ENCODE measurements at places on chromosomes 6 and 20.
A peak's percentile ranks its signal among the peaks of the same experiment; 100 is the strongest.

GRCh38 chr20:51391926-51392325 is 150.6 kb downstream of the NFATC2 start:
- H3K4me3 ChIP-seq = no peak overlapping the region
- no peaks in the 10 kb centered on the region for H3K27me3 ChIP-seq
- DNase-seq = no peak
- H3K36me3 ChIP-seq = peaks cover 67% of the 10 kb centered on the region
- no peak overlapping the region for H3K27ac ChIP-seq

DNA sequence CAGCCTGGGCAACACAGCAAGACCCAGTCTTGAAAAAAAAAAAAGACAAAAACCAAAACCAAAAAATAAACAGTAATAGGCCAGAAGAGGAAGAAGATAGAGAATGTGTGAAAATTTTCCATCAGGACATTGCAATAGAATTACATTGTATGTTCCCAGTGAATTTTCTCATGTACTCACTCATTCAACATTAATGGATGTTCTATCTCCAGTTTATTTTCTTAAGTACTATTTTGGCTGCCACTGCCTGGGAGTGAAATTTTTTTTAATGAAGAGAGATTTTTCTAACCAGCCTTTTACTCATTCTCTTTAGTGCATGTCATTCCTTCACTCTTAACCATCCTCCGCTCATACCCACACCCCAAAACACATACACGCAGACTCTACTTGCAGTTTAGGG is 282.8 kb downstream of the ALDH8A1 start:
- H3K36me3 ChIP-seq = no peaks in the 10 kb centered on the region
- H3K4me1 ChIP-seq = no peaks in the 10 kb centered on the region
- no peak for DNase-seq
- no peak overlapping the region for H3K4me3 ChIP-seq
- no peaks in the 10 kb centered on the region for H3K27me3 ChIP-seq

DNA sequence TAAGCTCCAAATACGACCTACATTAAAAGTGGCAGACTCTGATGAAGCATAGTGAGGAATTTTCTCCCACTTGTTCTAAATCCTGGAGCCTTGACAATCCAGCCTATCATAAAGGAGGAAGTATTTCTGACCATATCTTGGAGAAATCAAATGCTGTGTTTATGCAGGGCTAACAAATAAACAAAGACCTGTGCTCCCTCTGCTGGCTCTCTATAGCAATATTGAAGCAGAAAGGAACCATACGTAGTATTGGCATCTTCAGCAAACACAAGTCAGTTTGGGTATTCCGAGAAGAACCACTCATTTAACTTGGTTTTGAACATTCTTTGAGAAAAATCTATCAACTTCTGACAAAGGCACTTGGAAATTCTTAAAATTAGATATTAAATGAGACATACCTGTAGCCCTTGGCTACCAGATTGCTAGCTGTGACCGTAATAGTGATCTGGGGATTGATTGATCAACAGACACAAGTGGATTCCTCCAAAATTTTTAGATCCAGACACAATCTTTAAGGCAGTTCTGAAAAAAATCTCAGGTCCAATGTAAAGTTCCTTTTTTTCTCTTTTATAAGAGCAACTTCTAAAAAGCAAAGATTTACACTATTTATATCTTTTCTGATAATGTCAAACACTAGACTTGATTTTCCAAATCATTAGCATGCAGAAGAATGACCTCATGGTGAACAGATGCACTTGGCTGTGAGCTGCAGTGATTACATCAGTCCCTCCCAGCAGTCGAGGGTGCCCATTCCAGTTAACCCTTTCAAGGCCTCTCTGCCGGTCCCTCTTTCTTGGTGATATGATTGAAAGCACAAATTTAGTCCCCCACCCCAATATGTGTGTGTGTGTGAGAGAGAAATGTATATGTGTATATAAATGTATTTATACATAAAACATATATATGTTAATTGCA is 40.2 kb downstream of the INSM1 start:
- H3K36me3 ChIP-seq = peaks cover 10% of the 10 kb centered on the region
- no peaks in the 10 kb centered on the region for H3K4me1 ChIP-seq
- H3K27ac ChIP-seq = no peak overlapping the region
- no peaks in the 10 kb centered on the region for H3K27me3 ChIP-seq

DNA sequence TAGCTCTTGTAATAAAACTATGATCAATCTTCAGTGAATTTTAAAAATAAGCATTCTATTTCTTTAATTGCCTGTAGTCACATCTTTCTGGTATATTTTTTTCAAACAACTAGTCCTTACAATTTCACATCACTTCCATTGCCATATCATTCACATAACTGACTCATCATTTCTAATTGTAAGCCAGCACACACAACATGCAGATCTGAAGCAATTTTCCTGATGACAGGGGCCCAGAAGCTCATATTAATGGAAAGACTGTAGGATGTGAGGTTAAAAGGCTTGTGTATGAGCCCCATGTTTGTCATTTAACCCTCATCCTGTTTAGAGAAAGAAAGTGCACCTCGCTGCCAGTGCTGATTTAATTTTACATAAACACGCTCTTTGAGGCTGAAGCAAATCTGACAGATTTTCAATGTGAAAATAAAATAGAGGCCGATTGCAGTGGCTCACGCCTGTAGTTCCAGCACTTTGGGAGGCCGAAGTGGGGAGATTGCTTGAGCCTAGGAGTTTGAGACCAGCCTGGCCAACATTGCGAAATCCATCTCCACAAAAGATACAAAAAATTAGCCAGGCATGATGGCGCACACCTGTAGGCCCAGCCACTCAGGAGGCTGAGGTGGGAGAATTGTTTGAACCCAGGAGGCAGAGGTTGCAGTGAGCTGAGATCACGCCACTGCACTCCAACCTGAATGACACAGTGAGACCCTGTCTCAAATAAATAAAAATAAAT is 40.1 kb upstream of the LTV1 start:
- H3K36me3 ChIP-seq = peaks cover 31% of the 10 kb centered on the region
- DNase-seq = no peak
- H3K27me3 ChIP-seq = no peaks in the 10 kb centered on the region
- no peak overlapping the region for H3K27ac ChIP-seq
- no peak overlapping the region for H3K4me3 ChIP-seq

DNA sequence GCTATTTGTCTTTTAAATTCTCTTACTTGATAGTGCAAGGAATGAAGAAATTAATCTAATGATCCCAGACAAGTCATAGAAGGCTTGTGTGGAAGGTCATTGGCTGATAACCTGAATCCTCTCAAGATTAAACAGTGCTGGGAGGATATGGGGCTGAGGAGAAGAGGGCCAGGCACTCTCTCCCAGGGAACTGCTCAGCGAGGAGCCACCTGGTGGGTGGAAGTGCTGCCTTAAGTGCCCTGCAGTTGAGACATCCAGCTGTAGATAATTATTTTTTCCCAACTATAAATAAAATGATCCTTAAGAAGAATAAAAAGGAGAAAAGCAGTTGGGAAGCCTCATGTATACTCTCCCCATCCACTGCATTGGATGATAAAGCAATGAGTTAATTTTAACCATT is 47.9 kb downstream of the BTBD3 start:
- no peaks in the 10 kb centered on the region for H3K4me1 ChIP-seq
- H3K27ac ChIP-seq = no peak overlapping the region
- H3K36me3 ChIP-seq = no peaks in the 10 kb centered on the region
- no peaks in the 10 kb centered on the region for H3K27me3 ChIP-seq
- DNase-seq = no peak

DNA sequence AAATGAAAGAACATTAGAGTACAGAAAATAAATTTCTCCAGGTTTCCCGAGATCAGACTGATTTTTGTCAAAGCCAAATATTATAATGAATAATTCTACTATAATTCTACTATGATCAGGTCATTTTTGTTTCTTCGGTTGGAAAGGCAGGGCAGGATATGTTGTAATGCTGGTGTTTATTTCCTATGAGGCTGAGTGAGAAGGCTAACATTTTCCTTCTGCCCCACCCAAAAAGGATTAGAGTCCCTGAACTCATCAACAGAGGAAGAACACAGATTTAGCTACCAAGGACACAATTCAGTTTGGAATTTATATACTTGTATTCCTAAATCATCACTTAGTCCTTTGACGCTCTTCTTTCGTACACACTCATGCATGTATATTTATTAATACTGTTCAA is 318.9 kb downstream of the SYNE1 start:
- no peaks in the 10 kb centered on the region for H3K4me1 ChIP-seq
- peaks cover 4% of the 10 kb centered on the region for H3K27me3 ChIP-seq
- DNase-seq = no peak
- H3K4me3 ChIP-seq = no peak overlapping the region
- no peak overlapping the region for H3K27ac ChIP-seq
- H3K36me3 ChIP-seq = no peaks in the 10 kb centered on the region

- no peak overlapping the region for H3K4me3 ChIP-seq
- no peaks in the 10 kb centered on the region for H3K27me3 ChIP-seq
- no peak overlapping the region for H3K27ac ChIP-seq
- no peak for DNase-seq
- peaks cover 10% of the 10 kb centered on the region for H3K4me1 ChIP-seq
- no peaks in the 10 kb centered on the region for H3K36me3 ChIP-seq
These were observed 43.0 kb downstream of the VEGFA start for GRCh38 chr6:43812850-43813578.

DNA sequence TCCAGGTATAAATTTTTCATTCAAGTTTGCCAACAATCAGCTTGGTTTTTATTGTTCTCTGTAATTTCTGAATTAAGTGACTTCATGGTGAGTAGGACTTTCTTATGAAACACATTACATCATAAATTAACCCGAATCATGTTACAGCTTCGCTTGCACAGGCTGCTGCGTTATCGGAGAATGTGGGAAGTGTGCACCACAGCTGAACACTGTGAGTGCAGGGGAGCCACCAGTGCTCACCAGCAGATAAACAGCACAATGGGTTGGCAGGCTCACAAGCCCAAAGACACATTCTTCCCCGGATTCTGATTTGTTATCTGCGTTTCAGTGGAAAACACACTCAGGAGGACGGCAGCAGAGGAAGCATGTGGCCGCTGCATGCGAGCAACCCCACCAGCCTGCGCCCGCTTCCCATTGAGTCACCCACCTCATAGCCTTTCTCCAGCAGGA is 121.1 kb downstream of the GMDS start:
- no peak for DNase-seq
- H3K36me3 ChIP-seq = no peaks in the 10 kb centered on the region
- H3K27ac ChIP-seq = no peak overlapping the region
- no peak overlapping the region for H3K4me3 ChIP-seq

DNA sequence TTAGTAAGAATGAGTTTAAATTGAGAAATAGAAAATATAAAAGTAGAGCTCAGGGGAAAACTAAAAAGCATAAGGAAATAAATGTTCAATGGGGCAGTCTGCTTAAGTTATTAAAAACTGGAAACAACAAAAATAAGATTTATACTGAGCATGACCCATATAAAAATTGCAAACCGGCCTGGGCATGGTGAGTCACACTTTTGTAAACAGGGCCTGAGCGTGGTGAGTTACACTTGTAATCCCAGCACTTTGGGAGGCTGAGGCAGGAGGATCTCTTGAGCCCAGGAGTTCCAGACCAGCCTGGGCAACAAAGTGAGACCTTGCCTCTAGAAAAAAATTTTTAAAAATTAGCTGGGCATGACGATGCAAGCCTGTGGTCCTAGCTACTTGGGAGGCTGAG is 74.6 kb downstream of the TMEM244 start:
- H3K27ac ChIP-seq = no peak overlapping the region
- no peaks in the 10 kb centered on the region for H3K36me3 ChIP-seq
- H3K27me3 ChIP-seq = peaks cover 1% of the 10 kb centered on the region
- H3K4me1 ChIP-seq = no peaks in the 10 kb centered on the region
- no peak overlapping the region for H3K4me3 ChIP-seq

GRCh38 chr20:43458422-43458924 is 777 bp downstream of the SRSF6 start:
- no peak for DNase-seq
- peak overlapping the region; percentile 84 for H3K27ac ChIP-seq
- H3K27me3 ChIP-seq = peaks cover 3% of the 10 kb centered on the region

DNA sequence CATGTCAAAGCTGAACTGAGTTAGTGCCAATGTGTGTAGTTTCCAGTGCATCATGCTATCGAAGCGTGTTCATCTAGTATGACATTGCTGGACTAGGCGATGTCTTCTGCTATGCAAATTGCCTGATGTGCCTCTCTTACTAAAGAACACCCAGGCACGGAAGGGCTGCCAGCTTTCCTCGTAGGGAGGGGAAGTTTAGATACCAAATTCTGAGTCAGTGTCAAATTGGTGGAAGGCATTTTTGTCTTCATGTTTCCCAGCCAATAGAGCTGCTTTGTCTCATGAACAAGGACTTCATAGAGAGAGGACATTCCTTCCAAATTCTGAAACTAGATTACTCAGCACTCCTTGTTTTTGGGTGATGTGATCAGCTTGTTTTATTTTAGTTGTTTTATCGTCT is 320.1 kb downstream of the BTBD3 start:
- no peaks in the 10 kb centered on the region for H3K27me3 ChIP-seq
- no peak overlapping the region for H3K4me3 ChIP-seq
- H3K4me1 ChIP-seq = no peaks in the 10 kb centered on the region
- H3K27ac ChIP-seq = no peak overlapping the region
- H3K36me3 ChIP-seq = no peaks in the 10 kb centered on the region
- DNase-seq = no peak

- no peak overlapping the region for H3K27ac ChIP-seq
- H3K27me3 ChIP-seq = peaks cover 9% of the 10 kb centered on the region
- DNase-seq = peak; percentile 28
- no peaks in the 10 kb centered on the region for H3K36me3 ChIP-seq
- H3K4me1 ChIP-seq = peaks cover 5% of the 10 kb centered on the region
These were observed 75.9 kb upstream of the GATA5 start for GRCh38 chr20:62551407-62552323.

- peaks cover 17% of the 10 kb centered on the region for H3K27me3 ChIP-seq
- H3K36me3 ChIP-seq = no peaks in the 10 kb centered on the region
- no peak overlapping the region for H3K27ac ChIP-seq
- DNase-seq = no peak
These were observed 6.2 kb downstream of the RNF217 start for GRCh38 chr6:124968401-124968800.

GRCh38 chr20:60147004-60147403 is 188.8 kb downstream of the CDH26 start:
- no peak for DNase-seq
- H3K4me1 ChIP-seq = no peaks in the 10 kb centered on the region
- no peaks in the 10 kb centered on the region for H3K27me3 ChIP-seq
- H3K4me3 ChIP-seq = no peak overlapping the region

GRCh38 chr6:33373960-33374910 is 17.4 kb upstream of the KIFC1 start:
- H3K4me1 ChIP-seq = peaks cover 14% of the 10 kb centered on the region
- DNase-seq = no peak
- no peaks in the 10 kb centered on the region for H3K36me3 ChIP-seq
- no peak overlapping the region for H3K4me3 ChIP-seq
- peak overlapping the region; percentile 80 for H3K27ac ChIP-seq
- H3K27me3 ChIP-seq = no peaks in the 10 kb centered on the region

DNA sequence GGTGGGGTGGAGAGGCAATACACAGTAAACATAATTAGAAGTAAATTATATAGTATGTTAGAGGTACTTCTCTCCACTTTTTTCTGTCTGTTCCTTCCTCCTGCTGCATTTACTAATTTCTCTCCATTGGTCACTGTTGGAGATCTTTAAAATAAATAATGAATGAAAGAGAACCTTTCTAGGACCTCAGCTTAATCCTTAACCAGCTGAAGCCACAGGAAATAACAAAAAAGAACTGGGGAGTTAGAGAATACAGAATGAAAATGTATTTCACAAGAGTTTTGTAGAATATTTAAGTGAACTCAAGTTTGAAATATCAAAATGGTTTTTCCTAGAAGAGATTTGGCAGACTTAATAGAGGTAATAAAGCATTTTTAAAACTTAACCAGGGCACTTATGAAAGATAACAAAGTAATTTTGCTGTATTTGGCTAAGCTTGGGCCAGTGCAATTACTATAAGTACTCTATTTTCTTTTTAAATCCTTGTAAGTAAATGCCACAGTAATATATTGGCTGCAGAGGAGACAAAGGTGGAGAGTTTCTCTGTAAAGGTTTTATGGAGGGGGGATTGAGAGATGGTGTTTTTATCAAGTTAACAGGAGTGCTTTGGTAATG is 405.0 kb downstream of the CDKAL1 start:
- H3K36me3 ChIP-seq = peaks cover 50% of the 10 kb centered on the region
- H3K27me3 ChIP-seq = no peaks in the 10 kb centered on the region
- no peak overlapping the region for H3K4me3 ChIP-seq
- no peak for DNase-seq
- H3K27ac ChIP-seq = no peak overlapping the region

Measured in naive thymus-derived CD8-positive, alpha-beta T cell (primary cell).